AG04449 (cell line): ENCODE measurements at places on chromosomes 6 and 20.

GRCh38 chr6:166721576-166721975 lies 94.5 kb upstream of the RPS6KA2 start:
- no peak for DNase-seq

DNA sequence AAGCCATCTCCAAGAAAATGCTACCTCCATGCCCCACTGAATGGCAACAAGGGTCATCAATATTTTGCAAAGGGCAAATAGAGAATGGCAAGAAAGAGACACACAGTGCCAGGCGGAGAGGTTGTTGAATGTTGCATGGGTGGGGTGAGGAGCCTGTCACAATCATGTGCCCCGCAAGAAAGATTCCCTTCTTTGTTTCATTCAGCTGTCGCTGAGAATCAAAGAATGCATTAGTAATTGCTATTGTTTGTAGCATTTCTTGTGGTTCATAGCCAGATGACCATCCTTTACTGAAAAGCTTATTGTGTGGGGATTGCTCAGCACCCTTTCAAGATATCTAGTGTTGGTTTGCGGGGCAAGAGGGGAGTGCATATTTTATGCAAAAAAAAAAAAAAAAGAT lies 166.5 kb upstream of the QKI start:
- no peak for DNase-seq

GRCh38 chr6:31870385-31870921 lies 7.8 kb upstream of the NEU1 start:
- DNase-seq: no peak

DNA sequence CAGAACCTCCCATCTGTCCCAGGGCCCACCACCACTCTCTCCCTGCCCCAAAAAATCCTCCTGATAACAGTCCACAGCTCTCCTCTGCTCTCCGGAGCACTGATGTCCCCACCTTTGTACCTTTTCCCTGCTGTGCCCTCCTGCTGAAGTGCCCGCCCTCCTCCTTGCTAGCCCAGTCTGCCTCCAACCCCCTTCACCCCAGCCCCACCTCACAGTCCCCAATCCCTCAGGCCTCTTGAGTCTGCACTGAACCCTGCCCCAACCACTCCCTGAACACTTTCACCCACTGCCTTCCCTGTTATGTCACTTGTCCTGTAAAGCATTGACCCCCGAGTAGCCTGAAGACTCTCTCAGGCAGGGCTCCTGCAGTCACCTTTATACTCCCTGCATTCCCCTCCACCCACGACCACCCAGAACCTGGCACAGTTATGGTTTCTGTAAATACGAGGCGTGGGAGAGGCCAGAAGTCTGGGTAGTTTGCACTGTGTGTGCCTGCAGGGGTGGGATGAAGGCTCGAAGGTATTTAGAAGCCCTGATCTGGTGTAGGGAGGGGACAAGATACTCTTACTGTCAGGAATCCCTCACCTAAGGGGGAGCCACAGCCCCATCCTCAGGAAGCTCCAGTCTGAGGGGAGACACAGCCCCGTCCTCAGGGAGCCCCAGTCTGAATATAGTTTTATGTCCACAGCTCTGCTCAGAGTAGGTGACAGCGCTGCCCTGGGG lies 5.4 kb downstream of the GLP1R start:
- no peak for DNase-seq

GRCh38 chr6:97437087-97437486 lies 154.1 kb upstream of the MMS22L start:
- no peak for DNase-seq

- DNase-seq: no peak
Measured at GRCh38 chr6:158669145-158670035, 19.5 kb downstream of the SYTL3 start.

DNA sequence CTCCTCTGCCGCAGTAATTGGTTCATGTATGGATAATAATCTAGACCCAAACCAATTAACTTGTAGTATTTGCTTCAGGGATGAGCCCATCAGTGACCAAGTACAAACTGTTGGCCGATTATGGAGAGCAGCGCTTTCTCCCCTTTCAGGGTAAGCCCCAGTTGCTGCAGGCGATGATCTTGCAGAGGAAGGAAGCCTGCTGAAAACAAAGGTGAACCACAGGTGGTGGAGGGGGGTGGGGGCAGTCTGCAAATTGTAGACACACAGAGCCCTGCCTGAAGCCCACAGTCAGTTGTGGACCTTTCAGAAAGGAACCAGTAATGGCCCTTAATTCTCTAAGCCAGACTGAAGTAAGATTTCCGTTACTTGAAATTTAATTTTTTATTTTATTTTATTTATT lies 167.9 kb upstream of the JARID2 start:
- DNase-seq: no peak

DNA sequence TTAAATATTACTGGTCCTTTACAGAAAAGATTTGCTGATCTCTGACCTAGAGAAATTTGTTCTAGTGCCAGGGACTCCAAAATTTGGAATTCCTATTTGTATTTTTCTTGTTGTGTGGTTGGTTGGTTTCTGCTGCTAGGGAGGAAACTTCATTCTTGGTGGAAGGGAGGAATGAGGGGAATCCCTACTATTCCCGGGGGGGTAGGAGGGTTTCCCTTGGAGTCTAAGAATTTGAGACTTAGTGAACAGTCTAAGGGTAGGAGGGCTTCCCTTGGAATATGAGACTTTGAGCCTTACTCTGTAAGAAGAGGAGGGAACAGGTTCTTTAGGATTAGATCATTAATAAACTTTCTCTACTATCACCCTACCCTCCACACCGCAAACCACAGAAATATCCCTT lies 67.1 kb upstream of the ADGRF1 start:
- DNase-seq: no peak

GRCh38 chr6:20441921-20442320 lies 40.2 kb downstream of the E2F3 start:
- no peak for DNase-seq

GRCh38 chr20:20593447-20594170 lies 118.8 kb downstream of the RALGAPA2 start:
- no peak for DNase-seq

- no peak for DNase-seq
Measured at GRCh38 chr6:85240787-85241385, 209.0 kb upstream of the NT5E start.

GRCh38 chr6:142420802-142421201 lies 119.0 kb downstream of the ADGRG6 start:
- DNase-seq: no peak

GRCh38 chr20:50730765-50731054 lies 670 bp upstream of the PARD6B start:
- DNase-seq: no peak

DNA sequence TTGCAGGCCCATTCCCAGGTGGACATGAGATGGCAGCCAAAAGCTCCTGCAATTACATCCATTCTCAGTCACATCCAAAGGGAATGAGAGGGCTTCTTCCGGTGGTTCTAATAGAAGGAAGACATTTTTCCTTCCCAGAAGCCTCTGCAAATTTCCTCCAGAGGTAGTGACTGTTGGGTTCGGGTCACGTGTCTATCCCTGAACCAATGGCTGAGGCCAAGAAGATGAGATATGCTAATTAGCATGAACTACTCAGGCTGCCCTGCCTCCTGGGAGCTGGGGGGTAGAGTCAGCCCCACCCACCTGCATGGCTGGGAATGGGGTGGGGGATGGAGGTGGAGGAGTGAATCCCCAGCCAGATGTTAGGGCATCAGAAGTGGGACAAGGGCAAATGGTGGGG lies 61.3 kb upstream of the IYD start:
- DNase-seq: no peak

DNA sequence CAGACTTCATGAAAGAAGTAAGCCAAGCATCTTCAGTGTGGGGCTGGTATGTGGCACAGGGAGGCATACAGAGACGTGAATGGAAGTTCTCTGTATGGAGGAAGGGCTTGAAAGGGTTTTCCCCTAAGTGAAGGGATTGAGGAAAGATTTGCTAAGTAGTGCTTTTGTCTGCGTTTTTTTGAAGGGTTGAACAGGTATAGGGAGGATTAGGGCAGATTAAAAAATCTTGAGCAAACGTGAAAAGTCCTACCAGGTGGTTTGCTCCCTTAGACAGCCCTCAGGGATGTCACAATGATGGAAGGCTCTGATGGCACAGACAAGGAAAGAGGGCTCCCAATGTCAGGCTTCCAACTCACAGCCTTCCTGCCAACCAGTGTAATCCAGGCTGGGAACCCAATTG lies 181.7 kb upstream of the TAB2 start:
- DNase-seq: no peak

- DNase-seq: no peak
Measured at GRCh38 chr6:37088897-37089296, 81.1 kb upstream of the PIM1 start.
